ENCODE measurements at places on chromosomes 3 and 15.

DNA sequence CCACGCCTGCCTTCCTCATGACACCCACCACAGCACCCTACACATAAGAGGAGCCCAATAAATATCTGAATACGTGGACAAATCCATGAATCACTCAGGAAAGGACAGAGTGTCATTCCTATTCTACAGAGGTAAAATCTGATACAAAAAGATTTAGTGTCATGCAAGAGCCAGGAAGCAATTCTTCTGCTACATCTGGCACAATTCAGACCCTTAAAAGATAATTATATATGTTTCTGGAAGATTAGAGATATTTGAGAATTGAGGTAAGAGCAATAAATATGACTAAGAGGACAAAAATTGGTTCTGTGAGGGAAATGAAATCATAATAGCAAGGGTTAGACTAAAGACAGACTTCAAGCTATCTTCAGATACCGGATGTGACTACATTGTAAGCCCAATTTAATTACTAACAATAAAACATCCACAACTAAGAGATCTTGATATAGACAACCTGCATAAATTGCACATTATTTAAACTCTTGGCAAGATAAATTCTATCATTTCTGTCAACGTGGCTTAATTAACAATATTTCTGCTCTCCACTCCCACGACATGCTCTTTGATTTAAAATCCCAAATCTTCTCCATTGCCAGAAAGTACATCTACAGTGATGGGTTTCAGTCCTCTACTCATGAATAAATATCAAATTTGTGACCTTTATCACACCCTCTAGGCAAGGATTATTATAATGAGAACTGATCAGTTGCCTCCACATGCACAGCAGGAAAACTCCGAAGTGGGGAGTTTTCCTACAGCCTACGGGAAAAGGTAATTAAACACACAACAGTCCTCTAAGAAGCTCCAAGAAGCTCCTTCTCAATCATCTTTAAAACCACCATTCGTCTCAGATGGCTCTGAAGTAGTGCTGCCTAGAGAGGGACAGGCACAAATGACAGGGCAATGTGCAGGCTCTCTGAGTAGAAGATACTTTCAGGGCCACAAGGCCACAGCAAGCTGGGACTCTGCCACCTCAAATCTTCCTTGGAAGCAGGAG lies 32.6 kb downstream of the MB21D2 start:
- no peak for DNase-seq

GRCh38 chr3:69413551-69414207 lies 27.8 kb upstream of the FRMD4B start:
- DNase-seq: no peak

GRCh38 chr15:100295939-100296565 lies 45.7 kb downstream of the ADAMTS17 start:
- no peak for DNase-seq

DNA sequence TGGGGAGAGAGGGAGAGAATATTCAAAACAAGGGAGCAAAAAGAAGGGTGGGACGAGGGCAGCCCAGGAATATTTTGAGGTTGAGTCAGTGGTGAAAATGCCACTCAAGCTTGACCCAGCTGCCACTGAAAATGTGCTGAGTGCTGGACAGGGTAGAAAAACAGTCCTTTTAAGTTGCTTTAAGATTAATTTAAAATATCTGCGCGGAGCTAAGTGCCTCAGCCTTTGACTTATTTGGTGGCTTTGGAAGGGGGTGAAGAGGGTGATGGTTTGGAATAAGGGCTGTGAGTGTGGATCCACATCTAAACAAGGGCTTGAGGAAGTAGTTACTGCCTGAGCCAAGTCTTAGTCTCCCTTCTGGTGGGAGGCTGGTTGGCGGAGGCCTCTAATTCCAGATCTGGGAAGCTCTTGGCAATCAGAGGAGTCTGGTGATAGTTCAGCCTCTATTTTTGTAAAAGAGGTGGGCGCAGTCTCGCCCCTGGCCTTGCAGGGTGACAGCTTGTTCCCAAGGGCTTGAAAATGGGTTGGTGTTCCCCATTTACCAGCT lies 280.8 kb upstream of the ROPN1 start:
- no peak for DNase-seq

DNA sequence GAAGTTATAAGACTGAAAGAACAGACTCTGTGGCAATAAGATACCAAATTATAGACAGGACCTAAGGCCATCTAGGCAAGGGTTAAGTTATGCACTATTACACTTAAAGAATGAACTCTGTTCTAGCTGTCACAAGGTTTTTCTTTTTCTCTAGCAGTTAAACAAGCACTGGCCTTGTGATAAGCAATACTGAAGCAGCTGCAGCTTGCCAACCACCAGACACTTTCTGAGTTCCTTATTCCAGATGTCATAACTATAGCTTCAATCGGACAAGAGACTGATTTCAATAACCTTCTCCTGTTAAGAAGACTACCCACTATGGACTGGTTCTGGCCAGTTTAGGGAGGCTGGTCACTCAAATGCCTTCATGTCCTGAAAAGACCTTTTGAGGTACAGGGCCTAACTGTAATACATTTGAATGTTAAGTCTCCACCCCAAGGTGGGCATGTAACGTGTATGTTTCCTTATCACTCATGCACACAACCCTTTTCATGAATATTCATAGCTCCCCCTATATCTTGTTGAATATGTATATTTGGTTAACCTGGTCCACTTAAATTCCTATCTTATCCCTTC lies 85.8 kb downstream of the CFAP20DC start:
- DNase-seq: no peak

DNA sequence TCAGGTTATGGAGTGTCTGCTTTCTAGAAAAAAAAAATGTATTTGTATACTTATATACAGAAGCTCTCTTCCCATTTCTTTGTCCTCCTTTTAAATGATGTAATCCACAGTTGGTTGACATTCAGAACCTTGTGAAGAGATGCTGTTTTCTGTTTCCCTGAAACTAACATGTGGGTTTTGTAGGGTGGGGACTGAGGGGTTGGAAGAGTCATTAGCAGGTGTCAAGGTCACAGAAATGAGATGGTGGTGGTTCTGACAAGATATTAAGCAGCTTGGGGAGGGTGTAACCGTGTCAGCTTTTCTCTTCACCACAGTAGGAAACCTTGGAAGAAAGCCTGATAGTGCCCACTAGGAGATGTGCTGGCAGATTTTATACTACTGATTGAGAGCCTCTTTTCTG lies 2.4 kb downstream of the RASA2 start:
- no peak for DNase-seq

DNA sequence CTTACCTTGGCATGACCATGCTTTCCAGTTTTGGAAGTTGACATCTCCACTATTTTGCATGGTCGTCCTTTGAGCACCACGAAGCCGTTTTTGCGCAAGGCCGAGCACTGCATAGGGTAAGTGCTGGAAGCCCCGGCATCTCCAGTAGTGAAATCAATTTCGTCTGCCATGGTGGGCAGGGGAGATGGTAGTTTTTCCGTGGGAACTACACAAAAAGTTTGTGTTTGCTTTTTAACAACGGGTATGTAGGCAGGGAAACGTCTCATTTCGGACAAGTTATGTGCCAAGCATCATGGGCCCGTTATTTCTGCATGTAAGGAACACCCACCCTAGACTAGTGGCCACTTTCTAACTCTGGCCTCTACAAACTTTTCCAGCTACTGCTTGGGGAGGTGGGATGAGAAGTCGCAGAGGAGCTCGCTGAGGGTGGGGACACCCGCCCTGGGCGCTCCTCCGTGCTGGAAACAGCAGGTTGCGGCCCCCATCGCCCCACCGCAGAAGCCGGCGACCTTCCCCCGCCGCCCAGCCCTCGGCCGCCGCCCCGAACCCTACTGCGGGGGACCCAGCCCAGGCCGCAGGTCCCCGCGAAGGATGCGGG lies 701 bp downstream of the EIF5A2 start:
- no peak for DNase-seq

- DNase-seq: no peak
These were observed 31.6 kb upstream of the STAG1 start for GRCh38 chr3:136783708-136784191.

All from GOT3 (cell line).